ENCODE measurements at places on chromosomes 2 and 18. TPM values are rescaled to one million over a fixed set of nuclear protein-coding genes. Genes with fewer than 3 reads are reported as not detected.
A peak's percentile ranks its signal among the peaks of the same experiment; 100 is the strongest.

The ITGB6 gene
- polyA plus RNA-seq = 20.3 TPM

DNA sequence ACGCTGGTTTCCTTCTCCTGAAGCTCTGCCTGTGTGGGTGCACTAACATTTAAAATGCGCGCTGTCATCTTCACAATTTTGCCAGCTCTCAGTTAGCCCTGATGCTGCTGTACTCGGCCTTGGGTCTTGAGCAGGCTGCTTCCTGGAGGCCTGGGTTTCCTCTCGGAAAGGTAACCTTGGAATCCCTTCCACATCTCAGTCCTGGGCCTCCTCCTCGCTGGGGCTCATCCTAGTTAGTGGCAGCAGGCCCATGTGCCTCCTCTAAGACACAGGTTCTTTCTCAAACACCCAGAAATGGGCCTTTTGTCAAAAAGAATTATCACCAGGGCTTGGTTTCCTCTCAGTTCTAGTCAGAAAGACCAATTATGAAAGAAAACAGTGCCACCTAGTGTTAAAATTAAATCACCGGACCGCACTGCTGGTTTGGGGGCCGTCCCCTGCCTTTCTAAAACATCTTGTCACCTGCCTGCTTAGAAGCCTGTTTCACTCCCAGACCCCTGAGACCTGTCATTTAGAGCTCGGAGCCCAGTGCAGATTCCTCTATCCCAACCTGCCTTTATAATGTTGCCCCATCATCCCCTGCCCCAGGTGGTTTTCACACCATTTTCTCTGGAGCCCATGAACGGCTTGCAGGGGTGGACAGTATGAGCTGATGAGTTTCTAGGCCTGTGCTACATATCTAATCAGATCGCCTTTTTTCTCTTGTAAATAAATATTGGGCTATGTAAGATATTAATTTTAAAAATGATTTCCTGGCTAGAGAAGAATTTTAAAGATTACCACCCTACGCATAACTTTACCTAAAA, 42.4 kb downstream of the HK2 start:
- peak; percentile 77 for DNase-seq

- DNase-seq = no peak
Measured at GRCh38 chr2:72090271-72090720, 57.4 kb downstream of the CYP26B1 start.

DNA sequence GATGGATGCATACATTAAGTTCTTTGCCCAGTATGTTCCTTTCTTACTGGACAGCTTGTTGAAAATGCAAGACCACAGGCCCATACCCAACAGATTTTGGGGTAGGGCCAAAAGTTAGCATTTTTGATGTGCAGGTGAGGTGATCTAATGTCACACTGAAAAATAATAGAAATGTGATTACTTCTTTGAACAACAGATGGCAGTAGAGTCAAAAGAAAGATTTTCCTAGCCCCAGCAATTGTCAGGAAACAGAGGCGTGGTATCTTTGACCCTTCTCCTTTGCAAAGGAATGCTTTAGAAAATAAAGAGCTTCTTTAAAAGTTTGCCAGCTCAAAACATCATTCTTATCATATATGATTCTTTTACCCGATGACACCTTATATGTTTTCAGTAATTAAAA, 343.6 kb upstream of the SYT4 start:
- peak; percentile 55 for DNase-seq

GRCh38 chr2:8659092-8659734, 22.6 kb upstream of the ID2 start:
- no peak for DNase-seq

- DNase-seq = peak; percentile 67
Measured at GRCh38 chr2:60549238-60549927, 4.1 kb downstream of the BCL11A start.

DNA sequence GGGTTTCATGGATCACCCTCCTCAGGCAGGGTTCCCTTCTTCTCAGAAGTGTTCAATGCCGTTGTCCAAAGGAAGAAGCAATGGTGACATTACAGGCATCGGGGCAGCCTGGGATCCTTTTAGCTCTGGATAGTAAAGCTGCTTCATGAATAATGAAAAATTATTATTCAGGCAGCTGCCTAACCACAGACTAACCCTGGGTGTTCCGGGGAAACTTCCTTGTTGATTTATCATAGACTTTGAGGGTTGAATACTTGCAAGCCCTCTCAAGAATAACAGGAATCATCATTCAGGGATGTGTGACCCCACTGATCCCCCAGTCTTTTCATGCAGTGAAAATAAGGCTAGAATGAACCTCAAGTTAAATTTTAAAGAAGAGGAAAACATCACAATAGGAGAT, 419.4 kb downstream of the MEIS1 start:
- no peak for DNase-seq

DNA sequence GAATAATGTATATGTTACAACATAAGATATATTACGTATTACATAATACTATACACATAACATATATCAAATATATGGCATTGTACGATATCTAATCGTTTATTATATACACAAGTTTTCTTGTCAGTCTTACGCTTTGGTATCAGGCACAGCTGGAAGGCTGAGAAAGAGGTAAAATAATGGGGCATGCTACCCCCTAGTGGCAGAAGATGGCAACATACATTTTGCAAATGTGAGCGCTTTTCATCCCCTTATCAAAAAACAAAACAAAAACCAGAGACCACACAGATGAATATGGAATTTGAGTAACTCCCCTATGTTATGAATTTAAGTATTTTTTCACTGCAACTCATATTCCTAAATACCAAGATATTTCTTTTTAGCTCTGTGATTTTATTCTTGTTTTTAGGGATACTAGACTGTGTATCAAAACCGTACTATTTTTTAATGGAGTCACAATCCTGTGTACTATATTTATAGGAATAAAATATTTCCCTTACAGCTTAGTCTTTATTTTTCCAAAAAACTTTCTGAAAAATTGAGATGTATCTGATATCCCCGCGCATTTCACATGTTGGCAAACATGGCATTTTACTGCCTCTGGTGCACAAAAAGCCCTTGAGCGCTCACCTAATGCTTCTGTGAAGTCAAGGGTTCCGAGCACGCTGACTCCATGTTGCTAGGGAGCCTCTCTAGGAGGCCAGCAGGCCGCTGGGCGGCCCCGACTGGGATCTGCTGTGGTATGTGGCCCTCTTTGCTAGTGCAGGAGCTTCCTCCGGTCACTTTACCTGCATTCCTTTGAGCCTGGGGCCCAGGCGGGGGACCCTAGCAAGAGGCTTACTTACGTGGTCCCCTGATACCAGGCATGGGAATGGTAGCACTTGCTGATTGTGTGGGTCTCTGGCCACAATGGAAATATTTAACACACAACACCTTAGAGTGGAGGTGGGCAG, 62.5 kb downstream of the SLC4A3 start:
- DNase-seq = peak; percentile 71

DNA sequence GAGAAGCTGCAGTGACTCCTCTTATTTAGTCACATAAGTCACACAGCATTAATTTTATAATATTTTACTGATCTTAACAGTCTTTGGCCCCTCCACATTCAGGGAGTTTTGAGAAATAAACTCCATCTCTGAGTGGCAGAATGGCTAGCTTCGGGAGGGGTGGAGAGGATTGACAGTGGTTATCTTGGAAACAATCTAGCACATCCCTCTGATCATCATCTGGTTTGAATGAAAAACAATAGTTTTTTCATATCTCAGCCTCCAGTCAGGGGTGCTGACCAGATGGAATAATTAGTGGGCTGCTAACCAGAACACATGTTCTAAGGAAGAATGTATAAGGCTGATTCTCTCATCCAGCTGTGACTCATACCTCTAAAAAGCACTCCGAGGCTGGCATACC, 477.5 kb downstream of the DPP10 start:
- no peak for DNase-seq

- DNase-seq = no peak
Measured at GRCh38 chr18:13395577-13395976, 177.0 kb downstream of the LDLRAD4 start.

DNA sequence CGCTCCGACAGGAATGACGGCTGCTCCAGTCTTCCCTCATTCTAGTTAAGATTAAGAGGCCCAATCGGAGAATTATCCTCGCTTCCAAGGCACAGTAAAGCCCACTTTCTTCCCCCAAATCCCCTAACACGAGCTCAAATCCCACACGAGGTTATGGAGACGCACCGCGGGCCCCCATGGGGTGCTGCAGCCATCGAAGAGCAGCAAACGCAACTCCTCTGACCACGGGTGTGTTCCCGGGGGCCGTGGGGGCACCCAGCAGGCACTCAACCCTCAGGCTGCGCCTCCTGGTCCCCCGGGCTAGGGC, 446 bp downstream of the COPS9 start:
- no peak for DNase-seq

- peak; percentile 87 for DNase-seq
Measured at GRCh38 chr2:176092270-176093144, at the start of gene HOXD13. Gene HOXD13, plus strand, starts transcription at chr2:176092721. Its CDS starts 170 bp downstream, at chr2:176092891.
